ENCODE measurements at places on chromosomes 3 and 15. TPM values are rescaled to one million over a fixed set of nuclear protein-coding genes. Genes with fewer than 3 reads are reported as not detected.

DNA sequence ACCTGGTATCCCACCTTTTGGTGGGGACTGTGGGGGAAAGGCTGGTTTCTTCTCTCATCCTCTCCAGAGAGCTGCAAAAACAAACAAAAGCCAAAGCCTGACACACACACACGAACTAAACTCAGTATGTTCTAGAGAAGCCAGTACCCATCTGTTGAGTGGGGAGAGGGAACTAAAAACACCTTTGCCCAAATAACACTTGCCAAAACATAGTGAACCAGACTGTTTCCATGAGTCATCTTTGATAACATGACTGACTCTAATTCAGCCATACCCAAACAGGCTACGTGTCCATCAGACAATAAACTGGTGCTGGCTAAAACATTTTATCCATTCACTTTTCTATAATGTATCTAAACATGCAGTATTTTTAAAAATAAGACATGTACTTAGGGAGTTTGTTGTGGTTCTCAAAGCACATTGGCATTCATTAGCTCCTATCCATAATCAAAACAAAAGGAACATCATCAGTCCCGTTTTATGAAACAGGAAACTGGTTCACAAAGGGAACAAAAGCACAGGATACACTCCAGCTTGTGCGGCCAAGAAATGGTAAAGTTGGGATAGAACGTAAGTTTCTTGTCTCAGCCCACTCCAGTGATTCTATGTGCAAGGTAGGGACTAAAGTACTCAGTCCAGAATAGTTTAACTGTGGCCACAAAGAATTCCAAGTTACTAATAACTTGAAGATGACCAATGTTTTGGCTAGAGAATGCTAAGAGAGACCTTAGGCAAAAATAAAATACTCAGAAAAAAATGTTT lies 16.1 kb downstream of the LYSMD2 start:
- H3K27ac ChIP-seq: no peak overlapping the region
- H3K4me1 ChIP-seq: peaks cover 14% of the 10 kb centered on the region
- no peaks in the 10 kb centered on the region for H3K27me3 ChIP-seq
- no peak for DNase-seq

DNA sequence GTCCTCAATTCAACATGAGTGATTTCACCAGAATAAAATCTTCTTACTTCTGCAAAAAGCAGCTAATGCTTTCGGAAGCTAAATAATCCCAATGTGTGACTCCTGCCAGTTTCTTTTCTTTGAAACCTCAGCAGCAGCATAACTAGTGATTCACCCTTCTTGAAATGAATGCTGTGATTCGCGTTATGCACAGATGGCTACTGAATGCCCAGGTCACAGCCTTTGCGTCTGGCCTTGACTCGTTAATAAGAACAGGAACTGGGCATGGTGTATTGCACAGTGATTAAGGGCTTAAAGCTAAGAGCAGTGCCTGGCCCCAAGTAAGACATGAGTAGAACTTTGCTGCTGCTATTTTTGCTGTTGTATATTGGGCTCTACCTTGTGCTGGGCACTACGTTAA lies 19.0 kb downstream of the CGNL1 start:
- no peak for DNase-seq
- no peak overlapping the region for H3K27ac ChIP-seq
- no peak overlapping the region for H3K4me3 ChIP-seq
- H3K36me3 ChIP-seq: no peaks in the 10 kb centered on the region

- DNase-seq: no peak
- H3K27me3 ChIP-seq: peaks cover 11% of the 10 kb centered on the region
- H3K4me3 ChIP-seq: no peak overlapping the region
Observed at GRCh38 chr15:51367322-51367976, 26.0 kb downstream of the GLDN start.

DNA sequence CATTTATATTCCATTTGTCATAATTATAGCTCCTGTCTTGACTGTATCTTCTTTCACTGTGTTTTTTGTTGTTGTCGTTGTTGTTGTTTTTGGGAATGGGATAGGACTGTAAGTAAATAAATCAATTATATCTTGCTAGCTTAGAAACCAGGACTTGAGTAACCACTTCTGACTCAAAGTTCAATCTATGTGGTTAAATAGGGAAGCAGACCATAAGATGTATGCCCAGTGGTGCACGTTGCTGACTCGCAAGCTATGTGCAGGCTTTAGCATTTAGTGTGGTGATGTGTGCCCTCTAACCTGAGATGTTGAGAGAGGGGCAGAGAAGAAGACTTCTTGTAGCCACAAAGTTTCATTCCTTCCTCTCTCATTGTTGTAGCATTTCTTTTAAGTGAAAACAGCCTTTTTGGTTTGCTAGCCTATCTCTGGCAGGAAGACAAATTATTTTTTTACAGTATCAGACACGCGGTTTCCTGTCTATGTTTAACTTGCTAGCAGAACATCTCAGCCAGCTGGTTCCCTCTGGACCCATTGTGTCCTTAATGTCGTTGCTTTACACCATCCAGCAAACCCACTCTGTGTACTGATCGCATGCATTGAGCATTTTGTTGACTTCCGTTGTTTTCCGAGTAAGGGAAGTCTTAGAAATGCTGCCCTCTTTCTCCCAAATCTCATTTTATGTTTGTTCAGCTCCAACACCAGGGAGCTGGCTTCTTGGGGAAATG lies 52.1 kb downstream of the TGFBR2 start:
- peak; percentile 64 for DNase-seq
- H3K4me3 ChIP-seq: peak overlapping the region; percentile 59
- H3K4me1 ChIP-seq: peaks cover 98% of the 10 kb centered on the region
- no peaks in the 10 kb centered on the region for H3K27me3 ChIP-seq

C3orf70 gene
- total RNA-seq: not detected

GRCh38 chr15:65980824-65981456 lies 111.6 kb downstream of the RAB11A start:
- H3K27me3 ChIP-seq: peaks cover 39% of the 10 kb centered on the region
- no peak overlapping the region for H3K27ac ChIP-seq
- peaks cover 2% of the 10 kb centered on the region for H3K4me1 ChIP-seq
- no peaks in the 10 kb centered on the region for H3K36me3 ChIP-seq
- DNase-seq: peak; percentile 26
- H3K4me3 ChIP-seq: no peak overlapping the region

GRCh38 chr3:53109190-53109589 lies 21.0 kb downstream of the RFT1 start:
- peak; percentile 44 for DNase-seq
- H3K27me3 ChIP-seq: no peaks in the 10 kb centered on the region
- H3K27ac ChIP-seq: peak overlapping the region; percentile 79

DNA sequence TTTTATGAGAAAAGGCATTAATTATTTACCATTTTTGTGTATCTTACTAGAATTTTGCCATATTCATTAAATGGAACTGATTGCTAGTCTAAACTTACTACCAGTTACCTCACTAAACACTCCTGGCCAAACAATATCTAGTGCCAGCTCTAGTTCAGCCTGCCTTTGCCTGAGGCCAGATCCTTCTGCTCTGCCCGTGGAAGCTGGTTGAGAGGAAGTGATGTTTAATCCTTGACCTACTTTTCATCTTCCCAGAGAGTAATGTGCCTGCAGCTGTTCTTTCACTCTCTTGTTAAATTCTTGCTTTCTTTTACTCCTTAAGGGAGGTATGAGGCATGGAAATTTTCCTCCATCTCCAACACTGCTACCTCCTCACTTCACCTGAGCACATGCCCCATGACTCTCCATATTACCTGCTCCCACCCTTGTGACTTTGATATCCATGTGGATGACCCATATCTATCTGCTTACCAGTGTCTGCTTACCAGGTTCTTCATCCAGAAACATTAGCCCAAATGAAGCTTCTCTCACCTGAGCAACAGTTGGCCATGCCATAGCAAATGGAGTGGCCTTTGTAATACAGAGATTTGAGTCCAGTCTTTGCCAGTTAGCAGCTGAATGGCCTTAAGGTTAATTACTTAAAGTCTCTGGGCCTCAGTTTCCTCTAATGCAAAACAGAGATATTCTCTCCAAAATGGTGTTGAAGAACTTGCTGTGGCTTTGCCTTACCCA lies 53.4 kb downstream of the UBE2E1 start:
- H3K27me3 ChIP-seq: no peaks in the 10 kb centered on the region
- no peak overlapping the region for H3K4me3 ChIP-seq
- peaks cover 5% of the 10 kb centered on the region for H3K36me3 ChIP-seq
- H3K4me1 ChIP-seq: peaks cover 18% of the 10 kb centered on the region

GRCh38 chr15:82778755-82779154 lies 27.1 kb downstream of the FSD2 start:
- no peaks in the 10 kb centered on the region for H3K4me1 ChIP-seq
- peaks cover 2% of the 10 kb centered on the region for H3K27me3 ChIP-seq
- no peak for DNase-seq
- H3K27ac ChIP-seq: no peak overlapping the region

FRMD5 gene
- not detected for total RNA-seq

CYP8B1 gene
- total RNA-seq: not detected

- no peaks in the 10 kb centered on the region for H3K27me3 ChIP-seq
- H3K36me3 ChIP-seq: no peaks in the 10 kb centered on the region
- H3K4me3 ChIP-seq: no peak overlapping the region
- H3K27ac ChIP-seq: no peak overlapping the region
Observed at GRCh38 chr3:105598042-105598796, 231.5 kb downstream of the ALCAM start.

PTH1R gene
- not detected for total RNA-seq

DNA sequence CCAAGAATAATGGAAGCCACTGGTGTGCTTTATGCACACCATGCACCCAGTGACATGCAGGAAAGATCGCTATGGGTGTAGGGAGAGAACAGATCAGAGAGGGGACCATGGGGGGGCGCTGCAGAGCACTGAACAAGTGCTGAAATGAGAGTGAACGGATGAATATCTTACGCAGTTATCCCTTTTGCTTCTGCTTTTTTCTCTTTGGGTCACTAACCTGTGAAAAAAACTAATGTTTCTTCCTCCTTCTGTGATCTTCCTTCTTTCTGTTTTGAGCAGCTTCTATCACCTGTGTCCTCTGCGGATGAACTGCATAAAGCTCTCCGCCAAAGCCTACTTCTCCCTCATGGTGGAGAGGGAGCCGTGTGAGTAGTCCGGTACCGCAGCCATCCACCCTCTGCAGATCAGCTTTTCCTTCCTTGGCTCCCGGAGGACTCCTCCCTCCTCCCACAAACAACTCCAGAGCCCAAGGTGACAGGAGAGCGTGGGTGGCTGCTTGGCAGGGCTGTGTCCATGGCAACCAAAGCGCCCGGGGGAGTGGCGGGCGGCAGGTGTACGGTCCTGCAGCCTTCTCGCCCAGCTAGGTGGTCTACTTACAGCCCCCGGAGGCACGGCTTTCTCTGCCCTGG lies 106.2 kb downstream of the DGKG start:
- H3K4me3 ChIP-seq: no peak overlapping the region
- H3K4me1 ChIP-seq: peaks cover 18% of the 10 kb centered on the region
- H3K36me3 ChIP-seq: no peaks in the 10 kb centered on the region
- no peak for DNase-seq

DCBLD2 gene
- total RNA-seq: 1.4 TPM

APOD gene
- total RNA-seq: not detected

- H3K4me3 ChIP-seq: no peak overlapping the region
- H3K27ac ChIP-seq: peak overlapping the region; percentile 47
- H3K4me1 ChIP-seq: peaks cover 46% of the 10 kb centered on the region
- peaks cover 51% of the 10 kb centered on the region for H3K36me3 ChIP-seq
- no peaks in the 10 kb centered on the region for H3K27me3 ChIP-seq
Observed at GRCh38 chr3:57559526-57559925, 3.5 kb downstream of the PDE12 start.

DNA sequence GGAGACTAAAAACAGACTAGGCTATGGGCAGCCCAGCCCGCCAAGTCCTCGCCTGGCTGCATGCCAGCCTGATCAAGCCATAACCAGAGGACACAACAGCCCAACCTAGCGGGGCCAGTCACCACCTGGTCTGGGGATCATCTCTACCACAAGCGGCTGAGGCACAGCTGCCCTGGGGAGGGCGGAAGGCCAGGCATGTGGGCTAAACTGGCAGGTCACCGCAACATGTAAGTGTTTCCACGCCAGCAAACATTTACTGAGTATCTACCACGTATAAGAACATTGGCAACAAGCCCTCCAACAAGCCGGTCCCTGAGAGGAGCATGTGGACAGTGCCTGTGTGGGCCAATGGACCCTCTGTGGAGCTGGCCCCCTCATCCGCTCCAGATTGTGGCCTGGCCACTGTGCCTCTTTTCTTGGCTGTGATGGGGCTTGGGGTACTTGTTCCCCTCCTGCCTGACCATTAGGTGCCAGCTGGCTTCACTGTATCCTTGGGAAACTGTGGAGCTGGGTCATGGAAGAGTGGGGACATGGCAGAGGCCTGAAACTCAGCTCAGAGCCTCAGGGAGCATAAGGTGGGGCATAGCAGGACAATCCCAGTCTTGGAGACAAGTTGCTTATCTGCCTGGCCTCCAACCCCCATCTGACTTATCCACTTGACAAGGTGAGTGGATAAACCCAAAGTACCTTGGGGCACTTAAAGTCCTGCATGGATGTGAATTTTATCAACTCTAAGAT lies 9.0 kb downstream of the UBXN7 start:
- DNase-seq: no peak
- H3K27ac ChIP-seq: no peak overlapping the region
- no peaks in the 10 kb centered on the region for H3K27me3 ChIP-seq
- peaks cover 1% of the 10 kb centered on the region for H3K4me1 ChIP-seq
- H3K4me3 ChIP-seq: no peak overlapping the region
- peaks cover 18% of the 10 kb centered on the region for H3K36me3 ChIP-seq

DNA sequence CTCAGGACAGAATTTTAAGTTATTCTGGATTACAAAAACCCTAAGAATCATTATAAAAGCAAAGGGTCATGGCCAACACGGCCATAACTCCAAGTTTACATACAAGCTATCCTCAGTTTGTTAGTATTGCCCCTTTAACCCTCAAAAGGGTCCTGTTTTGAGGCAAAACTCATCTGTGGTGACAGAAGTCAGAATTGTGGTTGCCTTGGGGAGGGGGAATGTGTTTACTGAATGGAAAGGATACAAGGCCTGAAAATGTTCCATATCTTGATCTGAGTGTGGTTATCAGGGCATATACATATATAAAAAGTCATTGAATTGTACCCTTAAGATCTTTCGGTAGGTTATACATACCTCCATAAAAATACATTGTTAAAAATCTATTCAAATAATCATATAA lies 2.1 kb downstream of the SFMBT1 start:
- DNase-seq: no peak
- H3K27ac ChIP-seq: peak overlapping the region; percentile 98
- peak overlapping the region; percentile 91 for H3K4me3 ChIP-seq

- peaks cover 7% of the 10 kb centered on the region for H3K4me1 ChIP-seq
- H3K36me3 ChIP-seq: no peaks in the 10 kb centered on the region
Observed at GRCh38 chr3:146250449-146251382, at the start of gene PLSCR4. Gene PLSCR4, minus strand, starts transcription at chr3:146251105. Its CDS starts 29,034 bp downstream, at chr3:146222071.

GRCh38 chr3:71910108-71910507 lies 125.2 kb upstream of the PROK2 start:
- no peak overlapping the region for H3K4me3 ChIP-seq
- no peak for DNase-seq
- H3K4me1 ChIP-seq: peaks cover 4% of the 10 kb centered on the region
- peaks cover 10% of the 10 kb centered on the region for H3K27me3 ChIP-seq

DNA sequence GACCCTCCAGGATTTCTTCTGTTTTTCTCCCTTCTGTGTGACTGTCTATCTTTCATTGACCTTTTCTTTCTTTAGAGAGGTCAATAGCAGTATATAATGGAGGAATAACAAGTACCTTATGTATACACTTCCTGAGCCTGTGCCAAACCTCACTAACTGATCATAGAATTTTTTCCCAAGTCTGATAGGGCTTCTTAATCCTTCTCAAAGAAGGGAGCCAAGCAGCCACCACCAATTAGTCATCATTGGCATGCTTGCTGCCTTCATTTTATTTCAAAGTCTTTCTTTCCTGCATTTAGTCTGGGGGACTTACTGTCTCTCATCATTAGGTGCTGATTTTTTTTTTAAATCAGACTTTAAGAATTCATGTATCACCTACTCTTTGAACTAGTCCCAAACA lies 327.0 kb downstream of the FEZF2 start:
- no peak overlapping the region for H3K27ac ChIP-seq
- no peak overlapping the region for H3K4me3 ChIP-seq
- H3K4me1 ChIP-seq: no peaks in the 10 kb centered on the region

TM4SF1 gene
- total RNA-seq: not detected
